NCI-H1930 (cell line): ENCODE measurements at places on chromosomes 5 and 9.

DNA sequence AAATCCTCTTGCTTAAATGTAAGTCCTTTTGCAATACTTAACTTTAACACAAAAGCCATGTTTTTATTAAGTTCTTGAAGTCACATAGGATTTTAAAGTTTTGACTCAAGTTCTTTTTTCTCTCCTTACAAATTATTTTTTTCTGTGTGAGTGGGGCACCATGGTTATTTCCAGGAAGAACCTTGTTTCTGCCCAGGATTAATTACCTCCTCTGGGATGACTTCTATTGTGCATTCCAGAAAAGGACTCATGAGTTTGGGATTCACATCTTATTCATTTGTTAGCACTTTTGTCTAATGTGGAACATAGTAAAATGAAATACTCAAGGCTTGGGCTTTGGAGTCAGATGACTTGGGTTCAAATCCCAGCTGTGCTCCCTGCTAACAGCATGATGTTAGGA, 421.4 kb upstream of the WWC1 start:
- DNase-seq, result no peak

- no peak for DNase-seq
These were observed 64.2 kb upstream of the SMIM23 start for GRCh38 chr5:171721464-171721863.

DNA sequence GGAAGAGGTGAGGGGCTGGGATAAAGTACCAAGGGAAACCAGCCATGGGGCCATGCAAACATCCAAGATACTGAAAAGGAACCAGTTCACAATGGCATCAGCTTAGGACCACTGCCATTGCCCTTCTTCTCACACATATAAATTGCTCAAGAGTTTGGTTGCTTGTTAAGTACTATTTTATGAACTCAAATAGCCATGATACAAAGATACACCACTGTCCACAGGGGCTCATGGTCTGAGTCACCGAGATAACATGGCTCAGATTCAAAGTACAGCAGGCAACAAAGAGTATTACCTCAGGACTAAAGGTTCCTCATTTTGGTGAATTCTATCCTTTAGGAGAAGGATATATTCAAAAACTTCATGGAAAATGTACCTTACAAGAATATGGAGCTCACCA, 55.6 kb downstream of the FANCC start:
- no peak for DNase-seq

GRCh38 chr9:124457887-124458431, 7.7 kb downstream of the ADGRD2 start:
- no peak for DNase-seq

GRCh38 chr5:169149317-169149716, 151.6 kb downstream of the SLIT3 start:
- DNase-seq, result no peak

GRCh38 chr9:81824802-81825730, 103.2 kb upstream of the SPATA31D4 start:
- no peak for DNase-seq

GRCh38 chr9:137429546-137429890, 6.3 kb downstream of the NOXA1 start:
- DNase-seq, result no peak

DNA sequence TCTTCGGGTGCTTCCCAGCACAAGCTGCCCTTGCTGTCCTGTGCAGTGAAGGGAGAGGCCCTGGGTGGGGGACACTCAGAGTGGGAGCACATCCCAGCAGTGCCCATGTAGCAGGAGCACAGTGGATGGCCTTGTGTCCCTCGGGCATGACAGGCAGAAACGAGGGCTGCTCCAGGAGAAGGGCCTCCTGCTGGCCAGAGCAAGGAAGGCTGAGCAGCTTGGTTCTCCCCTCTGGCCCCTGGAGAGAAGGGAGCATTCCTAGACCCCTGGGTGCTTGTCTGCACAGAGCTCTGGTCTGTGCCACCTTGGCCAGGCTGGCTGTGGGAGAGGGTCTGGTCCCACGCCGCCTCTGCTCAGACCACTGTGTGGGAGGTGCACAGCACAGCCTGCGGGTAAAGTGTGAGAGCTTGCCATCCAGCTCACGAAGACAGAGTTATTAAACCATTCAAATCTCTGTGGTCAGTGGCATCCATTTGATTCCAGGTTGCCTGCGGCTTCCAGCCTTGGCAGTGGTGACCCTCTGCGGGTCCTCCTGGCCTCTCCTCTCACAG, 18.3 kb downstream of the FBXW5 start:
- DNase-seq, result no peak

GRCh38 chr5:147081311-147081764, 153.5 kb upstream of the STK32A start:
- DNase-seq, result no peak

DNA sequence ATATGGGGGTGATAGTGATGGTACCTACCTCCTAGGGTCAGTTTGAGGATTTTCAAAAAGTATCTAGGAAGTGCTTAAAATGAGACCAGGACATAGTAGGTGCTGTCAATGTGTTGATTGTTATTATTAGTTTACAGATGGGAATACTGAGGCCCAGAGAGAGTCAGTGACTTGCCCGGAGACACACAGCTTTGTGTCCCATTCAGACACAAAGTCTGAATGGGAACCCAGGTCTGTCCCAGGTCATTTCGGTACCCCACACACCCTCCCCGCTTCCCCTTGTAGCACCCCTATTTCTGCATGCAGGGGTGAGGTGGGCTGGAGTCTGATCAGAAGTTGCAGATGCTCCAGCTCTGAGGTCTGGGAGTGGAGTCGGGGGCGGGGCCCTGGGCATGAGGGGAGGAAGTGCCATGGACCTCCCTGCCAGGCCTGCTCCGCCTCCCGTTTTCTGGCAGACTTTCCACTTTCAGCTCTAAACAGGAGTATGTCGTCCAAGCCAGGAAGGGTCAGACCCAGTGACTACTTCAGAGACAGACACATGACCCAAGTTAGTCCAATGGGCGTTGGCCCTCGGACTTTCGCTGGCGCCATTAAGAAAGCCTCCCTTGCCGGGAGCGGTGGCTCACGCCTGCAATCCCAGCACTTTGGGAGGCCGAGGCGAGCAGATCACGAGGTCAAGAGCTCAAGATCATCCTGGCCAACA, 3.2 kb upstream of the DBN1 start:
- no peak for DNase-seq

DNA sequence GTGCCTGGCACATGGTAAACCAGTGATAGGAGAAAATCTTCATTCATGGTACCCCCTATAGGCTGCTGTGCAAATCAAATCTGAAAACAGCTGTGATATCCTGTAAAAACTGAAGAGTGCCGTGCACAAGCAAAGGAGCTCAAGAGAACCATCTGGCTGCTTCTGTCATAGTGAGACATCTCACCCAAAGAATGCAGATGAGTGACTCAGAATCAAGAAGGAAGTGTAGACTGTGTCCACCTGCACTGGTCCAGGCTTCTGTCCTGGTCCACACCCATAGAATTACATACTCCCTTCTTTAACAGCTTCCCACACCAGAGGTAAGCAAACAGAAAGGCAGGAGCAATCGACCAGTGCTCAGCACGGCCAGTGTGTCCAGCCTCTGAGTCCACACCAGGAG, 195.9 kb downstream of the ASTN2 start:
- DNase-seq, result no peak

GRCh38 chr9:126676685-126677143, 63.0 kb downstream of the LMX1B start:
- DNase-seq, result no peak
